NCI-H1092 treated with DMSO at 0.1 percent for 48 hours (cell line): ENCODE measurements at places on chromosomes 5 and 9.

GRCh38 chr5:164256351-164256750 lies 750.9 kb downstream of the MAT2B start:
- no peak for DNase-seq

DNA sequence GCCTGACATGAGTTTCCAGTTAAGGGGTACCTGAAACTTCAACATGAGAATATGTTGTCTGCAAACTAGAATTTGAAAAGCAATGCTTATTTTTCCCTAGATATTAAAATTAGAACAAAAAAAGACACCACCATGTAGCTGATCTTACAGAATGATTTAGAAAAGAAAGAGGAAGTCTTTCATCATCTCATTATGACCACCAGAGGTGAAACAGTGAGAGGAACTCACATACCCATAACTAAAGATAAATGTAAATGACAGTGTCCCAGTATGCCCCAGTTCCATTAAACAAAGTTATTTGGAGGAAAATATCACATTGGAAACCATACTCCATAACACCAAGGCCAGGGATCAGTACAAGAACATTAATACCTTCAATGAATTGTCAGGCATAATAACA lies 6.9 kb downstream of the TAF7 start:
- DNase-seq: no peak

DNA sequence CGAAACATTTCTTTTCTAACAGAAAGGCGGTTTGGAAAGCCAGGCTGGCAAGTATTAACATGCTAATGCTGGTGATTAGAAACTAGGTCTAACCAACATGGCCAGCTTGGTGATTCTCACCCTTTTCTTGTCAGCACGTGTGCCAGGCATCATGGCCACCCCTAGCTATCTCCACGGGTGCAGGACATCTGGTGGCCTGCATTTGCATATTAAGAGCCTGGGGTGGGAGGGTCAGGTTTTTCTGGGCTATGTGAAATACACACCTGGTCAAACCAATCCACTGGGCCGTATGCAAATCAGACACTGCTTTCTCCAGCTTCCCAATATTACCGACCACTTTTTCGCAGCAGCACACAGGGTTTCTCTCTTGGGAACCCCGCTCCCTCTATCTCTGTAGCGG lies 612.1 kb downstream of the PTPRD start:
- no peak for DNase-seq

DNA sequence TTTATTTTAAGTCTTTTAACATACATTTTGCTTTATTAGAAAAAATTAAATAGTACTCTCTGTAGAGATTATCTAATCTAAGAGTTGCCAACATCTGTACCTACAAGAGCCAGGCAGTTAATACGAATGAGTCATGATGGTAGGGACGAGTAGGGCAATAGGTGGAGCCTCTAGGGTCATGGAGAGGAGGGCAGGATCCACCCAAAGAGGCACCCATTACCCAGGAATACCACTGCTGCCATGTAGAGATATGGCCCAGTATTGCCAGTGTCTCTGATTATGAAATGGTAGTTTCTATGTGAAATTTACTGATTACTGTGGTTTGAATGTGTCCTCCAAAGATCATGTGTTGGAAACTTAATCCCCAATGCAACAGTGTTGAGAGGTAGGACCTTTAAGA lies 170.4 kb downstream of the PIK3R1 start:
- no peak for DNase-seq

DNA sequence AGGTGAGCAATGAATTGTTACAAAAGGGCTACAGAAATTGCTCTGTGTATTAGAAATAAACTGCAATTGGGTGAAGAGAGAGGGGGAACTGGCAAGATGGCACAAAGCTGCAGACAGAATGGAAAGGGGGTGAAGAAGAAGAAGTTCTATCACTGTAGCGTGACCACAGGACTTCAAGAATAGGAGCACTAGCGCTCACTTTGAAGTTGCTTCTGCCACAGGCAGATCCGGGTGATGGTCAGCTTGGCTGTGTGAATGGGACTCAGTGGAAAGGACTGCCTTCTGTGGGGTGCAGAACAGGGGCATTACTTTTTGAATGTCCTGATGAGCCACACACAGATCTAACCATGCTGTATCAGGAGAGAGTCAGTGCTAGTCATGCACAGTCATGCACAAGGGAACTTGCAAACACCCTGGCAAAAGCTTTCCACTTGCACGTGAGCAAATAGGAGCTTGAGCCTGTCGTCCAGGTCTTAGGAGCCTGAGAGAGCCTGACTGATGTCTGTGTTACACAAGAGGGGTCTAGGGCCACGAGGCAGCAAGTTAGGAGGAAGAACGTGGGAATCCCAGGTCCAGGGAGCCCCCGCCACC lies 16.3 kb downstream of the IL5 start:
- no peak for DNase-seq

- no peak for DNase-seq
Measured at GRCh38 chr5:171431251-171431777, 11.9 kb downstream of the FGF18 start.

DNA sequence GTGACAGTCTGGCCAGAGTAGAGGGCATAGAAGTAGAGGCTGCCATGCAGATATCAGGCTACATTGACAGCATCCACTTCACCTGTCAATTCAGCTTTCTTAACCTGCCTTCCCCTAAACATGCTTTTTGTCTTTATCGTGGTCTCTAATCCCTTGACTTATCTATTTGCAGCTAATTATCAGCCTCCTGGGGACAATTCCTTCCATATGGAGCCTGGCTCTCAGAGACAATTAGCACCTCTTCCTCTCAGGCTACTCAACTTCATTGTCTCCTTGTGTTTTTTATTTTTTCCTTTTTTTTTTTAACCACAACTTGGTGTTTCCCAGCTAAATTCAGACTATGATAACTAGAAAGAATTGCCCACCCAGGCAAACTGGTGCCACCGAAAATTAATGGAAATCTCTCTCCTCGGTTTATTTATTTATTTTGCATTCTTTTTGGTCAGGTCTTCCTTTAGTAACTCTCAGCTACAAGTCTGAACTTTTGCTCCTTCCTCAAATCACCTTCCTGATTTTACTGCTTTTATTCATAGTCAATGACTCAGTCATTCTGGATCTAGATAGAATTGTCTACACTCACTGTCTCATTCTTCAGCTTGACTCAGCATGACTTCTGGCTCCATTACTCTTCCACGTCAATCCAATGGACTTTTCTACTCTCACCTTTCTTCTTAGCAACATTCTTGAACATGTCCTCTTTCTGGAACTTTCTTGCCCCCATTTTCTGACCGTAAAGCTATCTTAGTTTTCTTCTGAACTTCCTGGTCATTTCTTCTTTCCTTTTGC lies 63.0 kb upstream of the BASP1 start:
- no peak for DNase-seq

DNA sequence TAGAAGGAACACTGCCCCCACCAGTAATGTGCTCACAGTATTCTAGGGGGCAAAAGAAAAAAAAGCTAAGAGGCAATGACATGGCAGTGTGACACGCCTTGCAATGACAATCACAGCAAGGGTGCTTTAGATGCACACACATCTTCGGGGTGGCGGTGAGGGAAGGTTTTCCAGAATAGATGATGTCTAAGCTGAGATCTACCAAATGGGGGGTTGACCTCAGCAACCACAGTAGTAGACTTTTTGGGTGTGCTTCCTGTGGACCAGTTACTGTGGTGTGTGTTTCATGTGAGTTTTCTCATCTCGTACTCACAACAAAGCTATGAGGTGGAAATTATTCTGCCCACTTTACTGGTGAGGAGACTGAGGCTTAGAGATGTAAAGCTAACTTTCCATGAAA lies 10.2 kb upstream of the IL12B start:
- no peak for DNase-seq

- DNase-seq: no peak
Measured at GRCh38 chr5:89120719-89121118, 237.7 kb upstream of the MEF2C start.

DNA sequence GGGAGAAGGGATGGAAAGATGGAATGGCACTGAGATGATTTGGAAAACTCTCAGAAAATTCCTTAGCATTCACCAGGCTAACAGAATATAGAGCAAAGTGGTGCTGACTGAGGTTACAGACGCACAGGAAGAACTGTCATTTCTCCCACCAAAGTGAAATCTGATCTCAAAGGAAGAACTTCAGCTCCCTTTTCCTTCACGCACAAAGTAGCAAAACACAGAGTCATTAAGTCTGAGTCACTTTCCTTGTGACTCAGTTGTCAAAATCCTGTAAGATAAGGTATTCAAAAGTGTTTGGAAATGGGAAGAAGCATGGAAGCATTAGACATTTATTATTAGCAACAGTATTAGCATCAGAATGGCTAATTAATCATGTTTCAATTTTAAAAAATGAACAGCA lies 11.7 kb downstream of the MPDZ start:
- no peak for DNase-seq

GRCh38 chr5:119445544-119445943 lies 6.8 kb upstream of the HSD17B4 start:
- no peak for DNase-seq

DNA sequence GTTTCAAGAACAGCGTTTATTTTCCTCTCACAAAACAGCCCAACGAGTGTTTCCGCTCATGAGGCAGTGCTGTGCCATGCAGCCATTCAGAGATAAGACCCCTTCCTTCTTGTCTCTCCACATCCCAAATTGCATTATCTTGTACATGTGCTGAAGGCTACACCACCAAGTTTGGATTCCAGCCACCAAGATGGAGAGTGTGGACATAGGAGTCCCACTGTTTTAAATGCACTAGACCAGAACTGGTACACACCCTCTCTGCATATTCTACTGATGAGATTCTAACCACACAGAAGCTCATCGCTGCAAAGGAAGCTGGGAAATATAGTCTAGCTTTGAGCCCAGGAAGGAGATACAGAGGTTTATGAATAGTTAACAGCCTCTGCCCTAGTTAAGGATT lies 509.4 kb downstream of the NFIB start:
- no peak for DNase-seq

GRCh38 chr5:56827049-56827448 lies 11.7 kb downstream of the MAP3K1 start:
- DNase-seq: no peak

DNA sequence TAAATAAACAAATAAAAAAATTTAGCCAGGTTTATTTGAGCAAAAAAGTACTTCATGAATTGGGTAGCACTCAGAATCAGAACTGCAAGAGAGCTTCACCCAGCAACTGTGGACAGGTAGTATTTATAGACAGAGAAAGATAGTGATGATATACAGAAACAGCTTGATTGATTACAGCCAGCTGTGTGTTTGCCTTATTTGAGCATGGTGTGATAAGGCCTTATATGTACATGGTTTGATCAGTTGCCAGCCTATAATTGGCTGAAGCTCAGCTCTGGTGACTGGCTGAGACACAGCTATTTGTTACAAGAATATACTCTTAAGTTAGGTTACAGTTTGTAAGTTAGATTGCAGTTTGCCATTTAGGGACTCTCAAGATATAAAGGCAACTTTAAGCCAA lies 34.3 kb upstream of the ARL15 start:
- no peak for DNase-seq

- no peak for DNase-seq
Measured at GRCh38 chr5:39716532-39717028, 291.8 kb upstream of the DAB2 start.

- no peak for DNase-seq
Measured at GRCh38 chr9:136267261-136268111, 21.9 kb upstream of the QSOX2 start.

DNA sequence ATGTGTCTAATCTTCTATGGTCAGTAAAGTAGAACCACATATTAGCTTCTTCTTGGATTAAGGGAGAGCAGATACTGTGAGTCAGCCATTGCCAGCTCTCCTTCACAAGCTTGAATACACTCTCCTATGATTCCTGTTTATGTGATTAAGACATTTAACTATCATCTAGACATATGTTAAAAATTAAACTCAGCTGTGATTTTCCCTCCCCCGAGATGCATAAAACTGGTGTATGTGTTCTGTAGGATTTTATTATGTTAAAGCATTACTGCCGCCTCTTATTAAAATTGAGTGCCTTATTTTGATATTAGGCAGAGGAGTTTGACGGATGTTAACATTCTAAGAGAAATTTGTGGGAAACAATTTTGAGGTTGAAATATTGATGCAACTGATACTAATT lies 114.6 kb downstream of the ACTBL2 start:
- DNase-seq: no peak

GRCh38 chr9:128005923-128006322 lies 25.1 kb upstream of the EEIG1 start:
- no peak for DNase-seq

GRCh38 chr9:110356639-110357395 lies 19.2 kb upstream of the TXNDC8 start:
- DNase-seq: no peak

- DNase-seq: no peak
Measured at GRCh38 chr5:125059255-125060002, 313.0 kb upstream of the ZNF608 start.

DNA sequence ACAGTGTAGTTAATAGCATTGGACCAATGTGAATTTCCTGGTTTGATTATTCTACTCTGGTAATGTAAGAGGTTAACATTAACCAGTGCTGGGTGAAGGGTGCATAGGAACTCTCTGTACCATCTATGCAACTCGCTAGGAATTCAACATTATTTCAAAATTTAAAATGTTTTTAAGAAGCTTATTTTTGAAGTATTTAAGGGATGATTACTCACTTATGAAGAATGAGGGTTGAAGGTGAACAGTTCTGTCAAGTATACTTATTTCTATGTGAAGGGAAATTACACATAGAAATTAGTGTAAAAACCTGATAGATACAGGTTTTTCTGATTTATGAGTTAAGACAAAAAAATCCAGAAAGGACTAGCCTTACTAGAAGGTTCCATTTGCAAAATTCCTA lies 165.8 kb downstream of the INSYN2B start:
- no peak for DNase-seq

- DNase-seq: no peak
Measured at GRCh38 chr5:77635067-77635916, 3.2 kb downstream of the OTP start.

DNA sequence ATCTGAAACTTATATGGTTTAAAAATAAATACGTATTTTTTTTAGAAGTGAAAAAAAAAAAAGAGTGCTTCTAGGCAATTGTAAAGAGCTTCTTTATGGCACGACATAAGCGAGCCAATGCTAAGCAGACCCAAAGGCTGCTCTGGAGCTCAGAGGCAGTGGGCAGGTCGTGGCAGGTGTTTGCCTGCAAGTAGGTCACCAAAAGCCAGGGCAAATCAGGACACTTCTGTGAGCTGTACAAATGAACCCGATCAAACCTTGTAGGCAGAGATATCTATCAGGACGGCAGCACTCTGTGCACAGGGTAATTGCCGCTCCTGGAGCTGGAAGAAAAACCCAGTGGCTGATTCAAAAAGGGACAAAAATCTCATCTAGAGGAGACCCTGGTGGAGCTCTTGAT lies 75.9 kb downstream of the IRX2 start:
- peak; percentile 51 for DNase-seq
